Epithelial cell of proximal tubule (primary cell): ENCODE measurements at places on chromosomes 4 and X.

GRCh38 chr4:83362492-83363329 lies 28.1 kb upstream of the HPSE start:
- DNase-seq = no peak

- DNase-seq = no peak
Observed at GRCh38 chrX:9456250-9457074, 8.4 kb upstream of the TBL1X start.

GRCh38 chr4:38309471-38309870 lies 349.3 kb downstream of the PTTG2 start:
- no peak for DNase-seq

DNA sequence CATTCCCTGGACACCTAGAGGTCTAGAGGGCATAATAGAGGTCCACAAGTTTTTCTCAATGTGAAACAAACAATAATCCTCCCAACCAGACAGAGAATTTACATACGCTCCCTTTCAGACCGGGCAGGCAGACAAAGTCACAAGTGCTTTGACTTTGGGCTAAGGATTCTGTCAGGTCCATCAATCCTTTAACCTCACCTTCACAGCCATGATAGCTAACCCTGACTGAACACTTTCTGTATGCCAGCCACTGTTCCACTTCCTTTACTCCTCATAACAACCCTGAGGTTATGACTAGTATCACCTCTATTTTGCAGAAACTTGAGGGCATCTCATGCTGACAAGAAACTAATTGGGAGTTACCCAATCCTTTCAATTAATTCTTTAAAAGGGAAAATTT lies 118.8 kb upstream of the AFF2 start:
- DNase-seq = no peak

- no peak for DNase-seq
Observed at GRCh38 chr4:70914000-70914399, 11.8 kb downstream of the MOB1B start.

DNA sequence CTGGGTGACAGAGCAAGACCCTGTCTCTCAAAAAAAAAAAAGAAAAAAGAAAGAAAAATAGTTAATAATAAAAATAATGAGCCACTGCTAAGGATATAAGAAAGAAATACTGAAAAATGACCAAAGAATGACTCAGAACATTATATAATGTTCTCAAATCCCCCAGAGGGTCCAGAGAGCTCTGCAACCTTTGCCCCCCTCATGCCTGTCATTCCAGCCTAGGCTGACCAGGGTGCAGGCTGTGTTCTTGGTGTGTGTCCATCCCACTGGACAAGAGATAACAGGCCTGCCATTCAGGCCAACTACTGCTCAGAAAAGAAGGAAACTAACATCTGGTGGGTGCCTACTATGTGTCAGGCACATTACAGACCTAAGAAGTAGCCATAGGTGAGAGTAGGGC lies 72.7 kb upstream of the EDNRA start:
- no peak for DNase-seq

DNA sequence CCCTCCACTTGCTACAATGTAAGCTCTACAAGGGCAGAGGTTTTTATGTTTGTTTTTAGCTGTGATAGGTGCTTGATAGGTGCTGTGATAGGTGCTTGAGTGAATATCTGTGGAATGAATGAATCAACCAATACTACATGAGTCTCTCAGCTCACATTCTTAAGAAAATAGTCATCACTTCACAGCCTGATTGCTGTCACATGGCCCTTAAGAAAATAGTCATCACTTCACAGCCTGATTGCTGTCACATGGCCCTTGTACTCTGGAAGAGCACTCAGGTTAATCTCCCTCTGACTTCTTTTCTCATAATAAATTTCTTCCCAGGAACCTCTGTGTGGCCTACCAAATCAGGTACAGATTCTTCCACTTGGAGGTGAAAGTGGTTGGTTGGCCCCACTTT lies 335.2 kb downstream of the TENM3 start:
- peak; percentile 95 for DNase-seq

- DNase-seq = peak; percentile 53
Observed at GRCh38 chr4:87659247-87659931, 9.3 kb downstream of the DMP1 start.

DNA sequence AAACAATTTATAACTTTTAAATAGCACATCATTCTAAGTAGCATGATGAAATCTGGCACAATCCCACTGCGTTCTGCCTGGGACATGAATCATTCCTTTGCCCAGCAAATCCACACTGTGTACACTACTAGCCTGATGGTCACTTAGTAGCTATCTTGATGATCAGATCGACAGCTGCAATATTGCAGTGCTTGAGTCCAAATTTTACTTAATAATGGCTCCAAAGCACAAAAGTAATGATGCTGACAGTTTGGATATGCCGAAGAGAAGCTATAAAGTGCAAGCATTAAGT lies 86.6 kb upstream of the NPNT start:
- DNase-seq = no peak

DNA sequence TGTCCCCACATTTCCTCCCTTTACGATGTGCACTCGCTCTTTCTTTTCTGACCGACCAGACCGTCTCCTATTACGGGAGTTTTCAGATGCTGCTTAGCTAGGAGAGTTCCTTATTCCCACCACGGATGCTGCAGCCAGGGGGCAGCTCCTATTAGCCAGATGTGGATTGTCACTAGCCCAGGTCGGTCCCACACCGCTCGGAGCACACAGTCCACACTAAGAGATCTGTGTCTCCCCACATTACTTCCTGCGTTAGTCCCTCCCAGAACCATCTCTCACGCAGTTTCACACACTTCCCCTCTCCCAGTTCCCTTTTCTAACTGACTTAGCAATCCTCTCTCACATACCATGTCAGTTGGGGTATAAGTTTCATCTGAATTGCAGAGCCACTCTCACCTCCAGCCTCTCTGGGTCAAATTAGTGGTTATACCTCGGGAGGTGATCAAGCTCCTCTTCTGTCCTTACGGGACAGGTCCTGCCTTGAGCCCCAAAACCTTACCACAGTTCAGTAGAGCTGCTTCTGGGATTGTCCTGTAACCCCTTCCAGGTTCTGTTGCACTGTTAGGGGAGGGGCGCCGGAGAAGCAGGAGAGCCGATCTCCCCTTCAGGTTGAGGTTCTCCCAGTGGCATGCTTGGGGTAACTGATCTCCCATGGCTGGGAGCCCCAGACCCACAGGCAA lies 28.2 kb downstream of the SULT1E1 start:
- DNase-seq = no peak

- no peak for DNase-seq
Observed at GRCh38 chr4:164138521-164138920, 615.4 kb upstream of the SMIM31 start.

- DNase-seq = no peak
Observed at GRCh38 chrX:13891377-13892140, 74.7 kb upstream of the GPM6B start.

- no peak for DNase-seq
Observed at GRCh38 chr4:184156163-184156920, 61.3 kb downstream of the ENPP6 start.

DNA sequence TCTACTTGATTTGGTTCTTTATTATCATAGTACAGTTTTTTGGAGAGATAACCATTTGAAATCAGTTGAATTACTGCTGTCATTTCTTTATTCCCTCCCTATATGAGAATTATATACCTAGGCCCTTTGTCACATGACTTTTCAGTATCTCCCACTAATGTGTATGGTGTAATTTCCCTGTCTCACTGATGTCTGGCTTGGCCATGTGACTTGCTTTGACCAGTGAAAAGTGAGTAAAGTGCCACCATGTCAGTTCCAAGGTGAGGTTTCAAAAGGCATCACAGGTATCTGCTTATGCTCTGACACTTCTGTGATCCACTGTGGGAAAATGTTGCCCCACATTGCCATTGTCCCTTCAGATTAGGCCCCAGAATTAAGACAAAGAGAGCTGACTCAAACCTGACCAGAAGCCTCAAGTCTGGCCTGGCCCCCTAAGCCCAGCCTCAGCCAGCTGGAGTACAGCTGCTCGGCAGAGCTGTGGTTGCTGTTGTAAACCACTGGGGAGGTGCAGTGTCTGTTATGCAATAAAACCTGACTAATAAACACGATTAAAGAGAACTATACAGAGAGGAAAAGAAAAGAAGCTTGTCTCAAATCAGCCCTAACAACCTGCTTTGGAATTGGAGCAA lies 27.5 kb downstream of the SETD7 start:
- no peak for DNase-seq

GRCh38 chr4:128916832-128917231 lies 107.3 kb downstream of the JADE1 start:
- DNase-seq = no peak

GRCh38 chrX:12986164-12986779 lies 11.4 kb downstream of the TMSB4X start:
- no peak for DNase-seq

- no peak for DNase-seq
Observed at GRCh38 chr4:118289794-118290193, 63.0 kb downstream of the PRSS12 start.

DNA sequence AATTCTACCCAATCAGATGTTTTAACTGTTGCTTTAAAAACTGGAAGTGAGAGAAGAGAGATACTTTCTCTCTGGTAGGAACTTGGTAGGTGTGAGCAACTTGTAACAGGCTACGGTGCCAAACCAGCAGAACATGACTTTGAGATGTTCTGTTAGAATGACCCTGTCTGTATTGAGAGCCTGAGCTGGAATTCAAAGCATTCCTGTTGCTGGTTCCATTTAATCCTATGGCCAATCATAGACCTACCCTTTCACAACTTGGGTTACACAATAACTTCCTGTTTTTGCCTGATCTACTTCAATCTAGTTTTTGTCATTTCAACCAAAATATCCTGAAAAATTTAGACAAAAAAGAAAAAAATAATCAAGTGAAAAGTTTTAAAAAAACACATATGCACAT lies 1.7 kb upstream of the PRRG1 start:
- peak; percentile 74 for DNase-seq

GRCh38 chr4:118904935-118905334 lies 16.3 kb downstream of the SYNPO2 start:
- no peak for DNase-seq

DNA sequence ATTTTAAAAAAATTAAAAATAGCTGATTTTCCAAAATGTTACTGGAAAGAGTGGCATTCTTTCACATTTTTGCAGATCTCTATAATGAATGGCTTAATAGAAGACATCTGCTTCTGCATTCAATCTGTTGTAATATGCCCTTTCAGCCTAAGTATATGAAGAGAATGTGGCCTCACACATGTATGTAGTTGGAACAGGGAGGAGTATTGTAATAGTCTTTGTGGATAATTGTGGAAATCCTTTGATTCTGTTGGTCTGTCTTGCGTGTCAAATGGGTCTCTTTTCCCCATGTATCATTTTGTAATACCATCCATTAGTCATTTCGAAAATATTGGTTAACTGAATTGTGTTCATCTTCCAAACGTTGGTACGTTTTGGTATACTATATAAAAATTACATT lies 11.6 kb downstream of the TXLNG start:
- DNase-seq = no peak

- no peak for DNase-seq
Observed at GRCh38 chr4:184529283-184529682, 54.9 kb upstream of the IRF2 start.

DNA sequence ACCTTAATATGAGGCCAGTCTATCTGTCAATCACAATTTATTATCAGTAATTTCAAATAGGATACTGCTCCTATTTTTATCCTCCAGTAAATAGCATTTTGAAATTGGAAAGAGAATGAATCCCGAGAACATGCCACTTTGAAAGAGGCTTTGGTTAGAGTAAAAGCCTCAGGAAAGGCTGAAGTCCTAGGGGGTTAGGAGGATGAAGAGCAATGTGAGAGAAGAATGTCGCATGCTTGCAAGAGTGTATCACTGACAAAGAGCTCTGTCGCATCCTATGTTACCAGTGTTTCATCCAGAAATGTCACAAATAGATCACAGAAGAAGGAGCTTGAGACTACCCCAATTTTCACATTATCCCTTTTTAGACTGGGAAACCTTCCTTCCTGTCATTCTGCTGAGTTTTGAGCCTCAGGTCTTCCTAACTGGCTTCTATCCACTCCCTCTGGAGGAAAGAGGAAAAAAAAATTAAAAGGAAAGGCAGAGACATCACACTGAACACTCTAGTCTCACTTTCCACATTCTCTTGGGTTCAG lies 39.8 kb downstream of the GPM6A start:
- DNase-seq = no peak

- peak; percentile 51 for DNase-seq
Observed at GRCh38 chr4:610411-611261, 14.7 kb upstream of the PDE6B start.

GRCh38 chr4:113564493-113564892 lies 197.0 kb downstream of the CAMK2D start:
- no peak for DNase-seq

DNA sequence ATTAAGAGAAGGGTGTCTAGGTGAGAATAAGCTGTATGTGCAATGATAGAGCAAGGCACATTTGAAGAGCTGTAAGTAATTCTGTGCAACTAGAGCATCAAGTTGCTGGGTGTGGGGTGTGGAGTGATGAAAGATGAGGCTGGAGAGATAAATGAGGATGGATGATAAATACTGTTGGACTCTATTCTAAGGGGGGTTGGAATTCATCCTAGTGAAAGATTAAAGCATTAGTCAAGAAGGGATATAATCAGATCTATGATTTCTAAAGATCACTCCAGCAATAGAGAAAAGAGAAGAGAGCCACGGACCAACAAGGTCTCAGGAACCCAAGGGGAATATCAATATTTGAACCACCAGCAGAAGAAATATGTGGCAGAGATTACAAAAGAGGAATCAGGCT lies 415.0 kb upstream of the RPS6KA3 start:
- no peak for DNase-seq

DNA sequence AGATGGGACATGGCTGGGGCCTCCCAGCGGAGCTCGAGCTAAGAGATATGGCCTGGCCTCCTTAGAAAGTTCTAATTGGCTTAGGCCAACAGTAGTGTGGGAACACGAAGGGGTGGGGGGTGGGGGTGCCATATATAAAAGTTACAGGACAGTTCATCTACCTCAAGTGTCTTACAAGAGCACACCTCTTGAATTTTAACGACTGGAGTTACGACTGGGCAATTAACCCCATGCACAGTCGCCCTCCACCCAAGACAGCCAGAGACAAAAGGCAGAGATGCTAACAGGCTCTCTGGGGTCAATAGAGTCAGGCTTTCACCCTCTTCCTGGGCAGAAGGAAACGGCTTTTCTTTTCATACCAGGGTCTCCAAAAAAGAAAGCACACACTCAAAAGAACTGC lies 302.2 kb downstream of the BCOR start:
- no peak for DNase-seq

- no peak for DNase-seq
Observed at GRCh38 chrX:135595543-135595942, 75.1 kb downstream of the INTS6L start.

- no peak for DNase-seq
Observed at GRCh38 chrX:28582511-28582910, 4.7 kb upstream of the IL1RAPL1 start.

DNA sequence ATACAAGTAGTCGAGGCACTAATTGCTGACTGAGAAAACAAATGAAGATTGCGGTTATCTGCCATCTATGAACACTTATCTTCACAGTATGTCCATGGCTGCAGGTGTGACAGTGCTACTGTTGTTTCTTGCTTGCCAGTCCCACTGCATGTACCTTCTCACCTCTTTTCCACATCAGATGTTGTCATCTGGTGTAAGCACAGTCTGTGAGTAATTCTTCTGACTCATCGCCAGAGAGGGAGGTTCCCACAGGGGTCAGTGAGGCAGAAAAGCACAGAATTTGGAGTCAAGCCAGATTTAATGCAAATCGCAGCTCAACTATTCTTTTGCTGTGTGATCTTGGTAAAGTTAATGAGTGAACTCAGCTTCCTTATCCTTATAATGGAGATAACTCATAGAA lies 144.4 kb downstream of the GLRA2 start:
- DNase-seq = peak; percentile 86

GRCh38 chr4:59540311-59540710 lies 1659.8 kb upstream of the ADGRL3 start:
- no peak for DNase-seq

- DNase-seq = peak; percentile 70
Observed at GRCh38 chr4:87060957-87061356, 126.1 kb downstream of the AFF1 start.
